ENCODE measurements at places on chromosomes 2 and 18.

GRCh38 chr18:64401268-64402060 is 252.6 kb upstream of the LINC00305 start:
- DNase-seq = no peak

DNA sequence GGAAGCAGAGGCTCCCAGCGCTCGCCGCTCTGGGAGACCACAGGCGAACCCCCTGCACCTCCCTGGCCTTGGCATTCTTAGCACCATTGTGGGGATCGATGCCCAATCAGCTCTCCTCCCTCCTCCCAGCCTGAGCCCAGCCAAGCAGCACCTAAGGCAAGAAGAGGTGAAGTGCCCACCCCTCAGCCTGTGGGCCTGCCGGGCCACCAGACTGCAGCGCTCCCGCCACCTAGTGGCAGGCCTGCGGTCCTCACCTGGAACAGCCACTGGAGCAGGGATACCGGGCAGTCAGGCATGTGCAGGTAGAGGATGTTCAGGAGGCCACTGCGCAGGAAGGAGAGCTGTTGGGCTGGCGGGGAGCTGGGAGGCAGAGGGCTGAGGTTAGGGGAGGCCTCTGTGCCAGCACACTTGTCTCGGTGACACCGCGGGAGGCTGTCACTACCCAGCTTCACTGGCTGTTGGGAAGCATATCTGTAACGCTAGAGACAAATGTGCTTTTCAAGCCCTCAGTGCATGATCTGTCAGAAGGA is 35.2 kb downstream of the FAM178B start:
- peak; percentile 57 for DNase-seq

DNA sequence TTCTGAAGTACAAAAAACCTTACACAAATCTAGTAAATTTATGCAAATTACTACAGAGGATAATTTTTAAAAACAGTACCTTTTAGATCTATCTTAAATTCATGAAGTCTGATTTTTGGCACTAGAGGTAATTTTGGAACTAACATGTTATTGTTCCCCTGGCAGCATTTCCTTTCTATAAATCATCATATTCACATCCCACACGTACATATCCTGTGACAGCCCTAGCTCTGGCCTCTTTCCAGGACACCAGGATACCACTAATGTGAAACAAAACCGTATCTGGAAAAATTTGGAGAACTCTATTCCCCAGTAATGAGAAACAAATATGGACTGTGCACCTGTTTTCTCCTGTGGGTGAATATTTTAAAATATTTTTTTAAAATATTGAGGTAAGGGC is 14.0 kb upstream of the BIRC6 start:
- DNase-seq = no peak

DNA sequence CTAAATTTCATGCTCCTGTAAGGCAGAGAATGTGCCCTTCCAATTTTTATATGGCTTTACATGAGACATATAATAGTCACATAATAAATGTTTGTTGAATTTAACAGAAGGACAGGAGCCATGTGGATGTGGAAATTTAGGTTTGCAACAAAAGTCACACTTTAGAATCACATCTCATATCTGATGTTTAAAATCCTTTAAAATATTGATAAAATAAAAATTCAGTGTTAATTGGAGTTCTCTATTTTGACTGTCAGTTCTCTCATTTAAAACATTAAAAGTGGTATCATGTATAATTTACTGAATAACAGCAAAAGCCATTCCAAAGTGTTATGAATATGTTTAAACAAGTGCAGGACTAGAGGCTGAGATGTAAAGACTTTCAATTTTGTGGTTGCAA is 594.1 kb downstream of the LRRTM4 start:
- DNase-seq = no peak

DNA sequence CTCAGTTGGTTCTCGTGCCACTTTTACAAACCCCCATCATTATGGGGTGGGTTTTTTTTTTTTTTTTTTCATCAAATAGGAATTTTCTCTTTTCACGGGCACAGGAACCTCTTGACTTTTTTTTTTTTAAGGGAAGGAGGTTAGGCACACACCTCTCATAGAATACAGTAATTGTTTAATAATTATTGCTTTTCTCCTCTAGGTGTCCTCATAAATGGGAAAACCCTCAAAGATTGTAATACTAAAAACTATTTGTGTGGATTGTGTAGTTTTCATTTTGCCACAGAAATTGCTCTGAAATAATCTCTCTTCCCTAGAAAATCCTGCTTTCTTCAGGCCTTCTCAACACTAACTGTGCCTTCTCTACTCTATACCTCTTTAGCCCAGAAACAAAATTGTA is 147.3 kb downstream of the GREB1L start:
- DNase-seq = no peak

DNA sequence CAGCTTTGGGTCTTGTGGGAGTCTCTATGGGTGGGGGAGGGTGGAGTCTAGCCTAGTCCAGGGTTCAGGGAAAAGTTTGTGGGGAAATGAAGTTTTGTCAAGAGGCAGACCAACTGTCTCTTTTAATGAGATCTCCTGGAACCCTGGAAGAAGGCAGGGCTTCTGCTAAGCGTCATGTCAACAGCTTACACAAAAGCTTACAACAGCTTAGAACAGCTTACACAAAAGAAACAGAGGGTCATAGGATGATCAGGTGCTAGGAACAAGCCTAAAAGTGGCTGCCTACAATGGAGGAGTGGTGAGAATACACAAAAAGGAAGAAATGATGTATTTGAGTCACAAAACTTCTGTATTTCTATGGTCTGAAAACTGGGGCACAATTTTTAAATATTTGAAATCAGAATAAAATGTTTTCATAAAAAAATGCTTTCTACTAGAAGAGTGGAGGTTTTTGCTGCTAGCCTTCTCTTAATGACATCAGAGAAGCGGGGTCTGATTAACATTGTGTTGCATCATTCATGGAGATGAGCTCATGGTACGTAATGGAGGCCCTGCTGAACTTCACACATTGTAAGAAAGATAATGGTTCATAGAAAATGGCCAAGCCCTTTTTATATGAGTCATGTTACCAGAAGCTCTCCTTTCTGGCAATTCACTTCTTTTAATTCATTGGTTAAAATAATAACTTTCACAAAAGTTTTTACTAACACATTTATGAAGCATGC is 351.0 kb downstream of the PIK3C3 start:
- peak; percentile 21 for DNase-seq

DNA sequence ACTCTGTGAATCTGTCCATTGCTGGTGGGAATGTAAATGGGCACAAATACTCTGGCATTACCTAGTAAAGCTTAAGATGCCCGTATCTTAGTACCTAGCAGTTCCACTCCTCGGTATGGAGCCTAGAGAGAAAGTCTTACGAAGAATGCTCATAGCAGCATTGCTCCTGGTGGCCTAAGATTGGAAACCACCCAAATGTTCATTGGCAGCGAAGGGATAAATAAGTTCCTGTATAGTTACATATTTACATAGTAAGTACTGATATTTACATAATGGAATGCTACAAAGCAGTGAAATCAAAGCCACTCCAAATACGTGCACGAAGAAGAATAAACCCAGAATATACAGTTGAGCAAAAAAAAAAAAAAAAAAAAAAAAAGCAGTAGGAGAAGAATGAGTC is 46.7 kb upstream of the PDIA6 start:
- no peak for DNase-seq

DNA sequence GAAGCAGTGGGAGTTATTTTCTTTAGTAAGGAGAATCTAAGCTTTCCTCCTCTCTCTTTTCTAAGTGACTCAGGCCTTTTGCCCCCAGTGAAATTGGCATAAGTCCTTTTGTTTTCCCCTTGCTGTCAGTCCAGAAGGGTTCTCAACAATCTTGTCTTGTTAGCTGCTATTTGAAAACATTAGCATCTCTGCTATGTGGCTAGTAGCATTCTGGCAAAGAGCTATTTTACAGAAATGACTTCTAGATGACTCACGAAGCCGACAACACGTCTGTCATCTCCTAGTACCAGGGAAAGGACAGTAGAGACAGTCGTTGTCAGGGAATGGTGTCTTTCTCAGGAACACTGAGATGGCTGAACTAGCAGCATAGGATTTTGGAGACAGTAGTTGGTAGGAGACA is 14.7 kb downstream of the SMARCAL1 start:
- DNase-seq = no peak

DNA sequence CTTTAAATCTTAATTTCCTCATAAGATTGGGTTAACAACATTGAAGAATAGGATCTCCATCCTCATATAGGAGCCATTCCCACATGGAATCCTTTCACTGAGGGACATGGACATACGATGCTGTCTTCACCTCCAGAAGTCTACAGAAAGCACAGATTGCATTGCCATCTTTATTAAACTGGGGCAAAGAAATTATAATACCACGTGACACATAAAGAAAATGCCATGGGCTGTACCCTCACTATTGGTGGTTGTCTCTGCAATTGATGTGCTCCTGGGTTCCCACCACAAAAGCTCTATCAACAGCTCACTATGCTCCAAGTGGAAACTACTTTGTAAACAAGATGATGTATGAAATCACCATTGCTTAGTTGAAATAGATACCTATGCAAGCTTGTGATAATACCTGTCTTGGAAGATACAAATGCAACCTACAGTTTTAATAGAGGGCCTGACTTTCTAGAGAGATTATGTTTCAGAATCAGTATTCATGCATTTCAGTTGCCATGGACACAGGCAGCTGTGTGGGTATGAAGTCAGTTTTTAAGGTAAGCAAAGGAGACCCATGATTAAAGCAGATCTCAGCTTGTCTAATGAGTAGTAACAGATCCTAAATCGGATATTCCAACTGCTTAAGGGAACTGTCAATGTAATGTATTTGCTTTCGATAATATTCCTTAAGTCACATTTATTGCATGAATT is 337.0 kb downstream of the RAD51AP2 start:
- no peak for DNase-seq

- no peak for DNase-seq
These were observed 68.9 kb upstream of the NCK2 start for GRCh38 chr2:105675841-105676240.

GRCh38 chr2:44994377-44994776 is 14.9 kb downstream of the SIX2 start:
- DNase-seq = no peak

DNA sequence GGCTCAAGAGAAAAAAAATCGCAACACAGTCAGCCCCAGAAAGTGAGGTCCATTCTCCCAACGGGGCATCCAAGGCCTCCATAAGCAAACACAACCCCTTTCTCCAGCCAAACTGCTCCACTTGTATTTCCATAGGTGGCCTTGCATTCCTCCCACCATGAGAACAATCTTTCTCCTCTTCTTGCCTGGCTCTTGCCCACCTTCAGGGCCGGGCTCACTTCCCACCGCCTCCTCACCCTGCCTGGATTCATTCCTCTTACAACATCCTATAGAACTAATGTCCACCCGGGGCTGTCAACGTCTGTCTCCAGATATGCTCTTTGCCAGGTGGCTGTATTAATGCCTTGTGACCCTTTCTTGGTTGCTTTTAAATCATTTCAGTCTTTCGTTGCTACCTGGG is 124.5 kb downstream of the SMAD7 start:
- no peak for DNase-seq

DNA sequence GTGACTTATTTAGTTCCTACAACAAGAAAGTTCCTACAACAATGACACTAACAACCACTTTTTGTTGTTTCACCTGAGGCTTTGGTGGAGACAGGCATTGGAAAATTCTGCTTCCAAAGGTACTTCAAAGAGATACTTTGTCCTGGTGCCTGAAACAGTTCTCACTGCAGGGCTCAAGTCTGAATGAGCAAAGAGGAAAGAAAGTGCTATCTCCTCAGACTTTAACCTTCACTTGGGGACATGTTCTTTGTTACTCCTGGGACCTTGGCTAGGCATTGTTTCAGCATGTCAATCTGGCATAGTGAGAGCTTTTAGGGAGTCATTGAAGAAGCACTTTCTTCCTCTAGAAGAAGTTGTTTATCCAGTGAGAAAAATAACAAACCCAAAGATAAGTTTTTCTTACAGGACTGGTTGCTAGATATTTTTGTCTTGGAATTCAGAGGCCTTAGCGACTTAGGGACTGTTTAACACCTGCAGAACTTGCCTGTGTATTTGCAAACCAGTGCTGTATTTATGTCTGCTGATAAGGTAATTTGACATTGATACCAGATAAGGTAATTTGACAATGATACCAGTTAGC is 12.2 kb downstream of the MDH1 start:
- DNase-seq = no peak
